ENCODE measurements at places on chromosomes 2 and 18.

DNA sequence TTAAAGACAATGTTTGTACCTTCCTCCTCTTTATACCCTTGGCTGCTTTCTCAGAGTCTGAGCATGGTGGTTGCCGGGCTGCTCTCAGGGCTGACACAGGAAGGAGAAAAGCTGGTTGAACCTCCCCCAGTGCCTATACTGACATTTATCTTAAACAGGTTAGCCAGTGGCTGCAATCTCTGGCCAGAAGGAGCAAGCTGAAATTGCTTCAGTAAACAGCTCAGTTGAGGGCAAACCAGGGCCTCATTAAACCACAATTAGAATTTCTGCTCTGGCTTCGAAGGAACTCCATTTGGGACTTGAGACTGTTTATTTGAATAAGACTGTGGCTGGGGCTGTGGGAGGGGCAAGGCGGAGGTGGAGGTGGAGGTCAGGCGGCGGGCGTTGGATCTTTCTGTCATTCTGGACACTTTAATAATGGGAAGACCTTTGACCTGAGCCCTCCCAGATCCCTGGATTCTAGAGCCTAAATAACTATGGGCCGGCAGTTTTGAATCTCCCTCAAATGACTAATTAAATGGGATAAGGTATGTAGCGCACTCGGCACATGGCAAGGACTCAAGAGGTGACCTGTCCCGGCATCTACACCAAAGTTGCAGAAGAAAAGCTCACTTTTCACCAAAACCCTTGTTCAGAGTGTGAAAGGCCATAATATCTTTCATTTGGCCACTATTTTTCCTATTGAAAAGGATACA, 120.6 kb upstream of the MYCN start:
- ATAC-seq: no peak

- ATAC-seq: no peak
Observed at GRCh38 chr2:238775591-238775990, 72.3 kb upstream of the TWIST2 start.

- ATAC-seq: no peak
Observed at GRCh38 chr2:204794624-204795023, 249.3 kb downstream of the PARD3B start.

DNA sequence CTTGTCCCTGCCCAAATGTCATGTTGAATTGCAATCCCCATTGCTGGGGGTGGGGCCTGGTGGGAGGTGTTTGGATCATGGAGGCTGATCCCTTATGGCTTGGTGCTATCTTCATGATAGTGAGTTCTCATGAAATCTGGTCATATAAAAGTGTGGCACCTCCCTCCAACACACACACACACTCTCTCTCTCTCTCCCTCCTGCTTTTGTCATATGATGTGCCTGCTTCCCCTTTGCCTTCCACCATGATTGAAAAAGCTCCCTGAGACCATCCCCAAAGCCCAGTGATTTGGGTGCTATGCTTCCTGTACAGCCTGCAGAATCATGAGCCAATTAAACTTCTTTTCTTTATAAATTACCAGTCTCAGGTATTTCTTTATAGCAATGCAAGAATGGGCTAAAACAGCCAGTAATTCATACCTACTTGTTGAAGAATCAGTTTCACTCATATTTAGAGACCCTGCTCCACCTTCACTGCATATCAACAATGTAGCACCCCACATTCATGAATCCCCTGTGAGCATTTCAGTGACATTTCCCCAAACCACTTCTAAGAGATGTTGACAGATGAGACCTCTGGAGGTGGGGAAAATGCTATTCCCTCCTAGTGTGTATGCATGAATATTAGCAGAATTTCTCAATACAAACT, 54.8 kb upstream of the STK17B start:
- no peak for ATAC-seq

GRCh38 chr18:80229363-80229762, 18.0 kb downstream of the PARD6G start:
- no peak for ATAC-seq

- no peak for ATAC-seq
Observed at GRCh38 chr2:134717286-134718022, 1.3 kb downstream of the TMEM163 start.

GRCh38 chr2:190173392-190173791, 110.9 kb upstream of the MSTN start:
- no peak for ATAC-seq

- ATAC-seq: no peak
Observed at GRCh38 chr2:37784759-37785149, 113.3 kb upstream of the CDC42EP3 start.

DNA sequence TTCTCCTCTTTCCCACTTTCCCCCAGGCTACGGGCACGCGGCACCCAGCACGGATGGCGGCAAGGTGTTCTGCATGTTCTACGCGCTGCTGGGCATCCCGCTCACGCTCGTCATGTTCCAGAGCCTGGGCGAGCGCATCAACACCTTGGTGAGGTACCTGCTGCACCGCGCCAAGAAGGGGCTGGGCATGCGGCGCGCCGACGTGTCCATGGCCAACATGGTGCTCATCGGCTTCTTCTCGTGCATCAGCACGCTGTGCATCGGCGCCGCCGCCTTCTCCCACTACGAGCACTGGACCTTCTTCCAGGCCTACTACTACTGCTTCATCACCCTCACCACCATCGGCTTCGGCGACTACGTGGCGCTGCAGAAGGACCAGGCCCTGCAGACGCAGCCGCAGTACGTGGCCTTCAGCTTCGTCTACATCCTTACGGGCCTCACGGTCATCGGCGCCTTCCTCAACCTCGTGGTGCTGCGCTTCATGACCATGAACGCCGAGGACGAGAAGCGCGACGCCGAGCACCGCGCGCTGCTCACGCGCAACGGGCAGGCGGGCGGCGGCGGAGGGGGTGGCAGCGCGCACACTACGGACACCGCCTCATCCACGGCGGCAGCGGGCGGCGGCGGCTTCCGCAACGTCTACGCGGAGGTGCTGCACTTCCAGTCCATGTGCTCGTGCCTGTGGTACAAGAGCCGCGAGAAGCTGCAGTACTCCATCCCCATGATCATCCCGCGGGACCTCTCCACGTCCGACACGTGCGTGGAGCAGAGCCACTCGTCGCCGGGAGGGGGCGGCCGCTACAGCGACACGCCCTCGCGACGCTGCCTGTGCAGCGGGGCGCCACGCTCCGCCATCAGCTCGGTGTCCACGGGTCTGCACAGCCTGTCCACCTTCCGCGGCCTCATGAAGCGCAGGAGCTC, 35.4 kb downstream of the KCNK3 start:
- ATAC-seq: peak; percentile 14

DNA sequence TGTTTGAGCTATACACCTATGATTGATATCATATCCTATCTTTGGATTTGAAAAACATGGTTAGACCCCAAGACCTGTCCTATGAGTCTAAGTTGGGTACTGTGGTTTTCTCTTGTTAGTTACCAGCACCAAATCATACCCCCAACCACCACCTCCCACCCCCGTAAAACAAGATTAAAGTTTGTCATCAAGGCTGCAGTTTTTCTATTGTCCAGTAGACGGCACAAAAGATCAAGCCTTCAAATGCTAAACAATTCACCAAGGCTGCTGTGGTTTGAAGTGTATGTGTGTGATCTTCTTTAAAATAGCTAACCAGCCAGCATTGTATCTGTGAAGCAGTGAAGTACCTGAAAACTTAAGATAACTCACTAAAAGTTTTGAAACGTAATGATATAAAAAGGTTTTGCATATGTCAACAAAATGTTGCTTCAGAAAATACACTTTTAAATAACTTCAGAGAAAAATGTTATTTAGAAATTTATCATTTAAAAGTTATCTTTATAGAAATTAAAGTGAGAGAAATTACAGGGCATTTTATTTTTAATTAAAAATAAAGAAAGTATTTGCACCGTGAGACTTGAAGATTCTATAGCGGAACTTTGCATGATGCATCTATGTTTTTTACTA, 5.8 kb upstream of the MEIS1 start:
- no peak for ATAC-seq

DNA sequence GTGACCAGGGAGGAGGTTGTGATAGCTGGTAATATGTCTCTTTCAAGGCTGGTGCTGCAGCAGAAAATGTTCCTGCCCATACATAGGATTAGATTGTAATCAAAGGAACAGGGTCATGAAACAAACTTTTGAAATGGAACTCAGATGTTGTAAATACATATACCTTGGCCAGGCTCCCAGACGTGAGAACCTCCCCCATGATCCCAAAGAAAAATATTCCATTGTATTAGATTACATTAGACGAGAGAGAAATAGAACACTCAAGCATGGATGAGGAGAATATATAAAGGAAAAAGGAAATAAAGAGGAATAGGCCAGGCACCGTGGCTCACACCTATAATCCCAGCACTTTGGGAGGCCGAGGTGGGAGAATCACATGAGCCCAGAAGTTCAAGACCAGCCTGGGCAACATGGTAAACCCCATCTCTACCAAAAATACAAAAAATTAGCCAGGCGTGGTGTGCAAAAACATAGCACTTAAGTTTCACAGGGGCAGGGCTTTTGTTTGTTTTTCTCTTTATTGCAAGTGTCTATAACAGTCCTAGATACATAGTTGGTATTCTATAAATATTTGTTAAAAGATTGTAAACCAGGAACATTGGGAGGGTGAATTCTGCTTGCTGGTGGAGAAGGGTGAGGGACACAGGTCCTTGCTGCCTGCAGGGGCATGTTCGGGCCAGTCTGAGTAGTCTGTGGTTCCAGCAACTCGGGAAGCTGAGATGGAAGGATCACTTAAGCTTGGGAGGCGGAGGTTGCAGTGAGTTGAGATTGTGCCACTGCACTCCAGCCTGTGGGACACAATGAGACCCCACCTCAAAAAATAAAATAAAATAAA, 52.8 kb downstream of the RPL37A start:
- no peak for ATAC-seq

DNA sequence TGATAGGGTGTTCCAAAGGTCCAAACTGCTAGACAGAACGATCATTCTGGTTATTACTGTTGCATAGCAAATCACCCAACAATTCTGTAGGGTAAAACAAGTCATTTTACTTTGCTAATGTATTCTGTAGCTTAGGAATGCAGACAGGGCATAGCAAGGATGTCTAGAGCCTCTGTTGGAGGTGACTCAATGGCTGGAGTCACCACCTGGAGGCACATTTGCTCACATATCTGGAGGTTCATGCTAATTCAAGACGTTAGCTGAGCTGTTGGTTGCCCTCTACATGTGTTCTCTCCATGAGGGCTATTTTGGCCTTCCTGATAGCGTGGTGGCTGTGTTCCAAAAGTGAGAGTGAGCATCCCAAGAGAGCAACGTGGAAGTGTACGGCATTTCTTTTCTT, 22.5 kb upstream of the ST8SIA3 start:
- ATAC-seq: no peak

DNA sequence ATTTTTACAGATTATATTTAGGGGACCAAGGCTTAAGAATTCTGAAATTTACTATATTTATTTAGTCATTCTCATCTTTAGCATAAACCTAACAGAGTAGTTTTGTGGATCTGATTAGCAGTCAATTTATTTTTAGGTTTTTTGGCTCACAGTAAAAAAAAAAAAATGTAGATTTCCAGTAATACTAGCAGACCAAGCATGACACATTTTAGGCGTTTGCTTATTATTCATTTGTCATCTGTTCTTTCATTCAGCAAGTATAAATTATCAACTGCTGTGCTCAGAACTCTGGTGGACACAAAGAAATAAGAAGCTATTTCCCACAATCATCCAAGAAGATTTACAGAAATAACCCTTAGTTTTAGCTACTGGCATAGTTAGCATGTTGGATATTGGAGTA, 20.6 kb downstream of the PDE1A start:
- ATAC-seq: no peak

- ATAC-seq: no peak
Observed at GRCh38 chr18:64271246-64271645, 122.4 kb upstream of the LINC00305 start.

DNA sequence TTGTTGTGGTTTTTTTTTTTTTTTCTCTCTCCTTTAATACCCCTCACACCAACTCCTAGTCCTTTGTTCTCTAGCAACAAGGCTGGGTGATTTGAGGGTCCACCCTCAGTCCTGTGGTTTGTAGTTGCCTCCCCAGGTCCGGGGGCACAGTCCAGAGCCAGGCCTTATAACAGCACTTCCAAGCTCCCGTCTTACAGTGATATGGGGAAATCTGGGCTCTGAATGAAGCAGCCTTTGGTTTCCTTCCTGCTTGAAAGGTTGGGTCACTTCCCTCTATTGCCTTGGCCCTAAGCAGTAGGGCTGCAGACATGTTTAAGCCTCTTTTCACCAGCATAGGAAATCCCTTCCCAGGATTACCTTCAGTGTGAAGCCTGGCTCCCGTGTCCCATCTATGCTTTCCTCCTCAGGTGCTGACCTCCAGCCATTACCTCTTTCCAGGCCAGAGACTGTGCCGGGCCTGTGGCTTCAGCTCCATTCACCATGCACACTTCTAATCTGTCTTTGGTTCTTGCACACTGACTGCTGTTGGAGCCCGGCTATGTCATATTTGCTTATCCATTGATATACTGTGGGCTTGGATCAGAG, 21.2 kb upstream of the NTSR2 start:
- no peak for ATAC-seq

DNA sequence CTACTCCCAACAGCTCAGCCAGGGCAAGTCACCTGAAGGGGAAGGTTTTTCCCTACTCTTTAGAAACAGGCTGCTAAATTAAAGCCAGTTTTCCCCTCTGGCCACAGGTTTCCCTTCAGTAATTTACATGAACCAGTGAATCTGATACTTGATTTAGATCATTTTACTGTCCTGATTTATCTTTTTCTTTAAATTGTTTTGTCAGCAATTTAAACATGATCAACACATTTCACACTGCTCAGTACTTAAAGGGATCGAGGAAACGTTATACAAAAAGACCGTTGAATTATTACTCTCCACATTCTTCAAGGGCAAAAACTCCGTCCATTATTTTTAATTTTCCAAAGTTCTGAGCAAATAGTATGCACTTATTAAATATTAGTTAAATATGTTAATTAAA, 1165.7 kb upstream of the GYPC start:
- ATAC-seq: no peak

- ATAC-seq: no peak
Observed at GRCh38 chr2:10665833-10666232, 23.9 kb downstream of the NOL10 start.

DNA sequence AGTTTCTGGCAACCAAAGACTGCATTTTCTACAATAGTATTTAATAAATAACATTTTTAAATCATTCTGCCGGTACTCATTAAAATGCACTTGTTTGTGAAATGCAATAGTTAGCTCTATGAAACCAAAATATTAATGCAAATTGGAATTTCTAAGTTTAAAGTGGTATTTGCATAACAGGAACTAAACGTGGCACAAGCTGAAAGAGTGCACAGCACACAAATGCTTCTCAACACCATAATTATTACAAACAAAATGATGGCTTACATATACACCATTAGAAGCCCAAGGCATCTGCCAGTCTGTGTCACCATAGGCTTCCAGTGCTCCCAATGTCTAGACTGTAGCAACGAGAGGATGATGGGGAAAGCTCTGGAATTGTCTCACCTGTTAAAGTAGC, 280.5 kb downstream of the TCF4 start:
- ATAC-seq: no peak
